ENCODE measurements at places on chromosomes 12 and 14. TPM values are rescaled to one million over a fixed set of nuclear protein-coding genes. Genes with fewer than 3 reads are reported as not detected.
A peak's percentile ranks its signal among the peaks of the same experiment; 100 is the strongest.

DNA sequence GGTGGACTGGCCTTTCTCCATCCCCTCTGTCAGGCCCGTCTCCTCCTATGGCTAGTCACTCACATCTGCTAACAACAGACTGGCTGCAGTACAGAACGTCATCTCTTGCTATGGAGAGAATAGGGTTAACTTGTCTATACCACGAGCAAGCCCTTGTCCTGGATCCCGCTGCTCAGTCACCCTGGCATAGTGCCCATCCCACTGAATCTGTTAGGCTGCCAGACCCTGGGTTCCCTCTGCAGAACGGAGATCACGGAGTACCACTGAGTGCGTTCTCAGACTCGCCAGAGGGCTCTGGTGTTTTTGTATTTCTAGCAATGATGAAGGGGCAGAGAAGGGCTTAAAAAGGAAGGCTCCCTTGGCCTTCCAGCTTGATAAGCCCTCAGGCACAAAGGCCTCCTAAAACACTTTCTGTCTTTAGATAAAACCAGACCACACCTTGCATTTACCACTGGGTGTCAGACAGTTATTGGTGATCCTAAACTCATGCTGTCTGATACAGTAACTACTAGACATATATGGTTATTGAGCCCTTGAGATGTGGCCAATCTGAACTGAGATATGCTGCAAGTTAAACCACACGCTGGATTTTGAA lies 6.3 kb upstream of the NRIP2 start:
- no peak for DNase-seq

ACTR6 gene
- 13.9 TPM for total RNA-seq

DNA sequence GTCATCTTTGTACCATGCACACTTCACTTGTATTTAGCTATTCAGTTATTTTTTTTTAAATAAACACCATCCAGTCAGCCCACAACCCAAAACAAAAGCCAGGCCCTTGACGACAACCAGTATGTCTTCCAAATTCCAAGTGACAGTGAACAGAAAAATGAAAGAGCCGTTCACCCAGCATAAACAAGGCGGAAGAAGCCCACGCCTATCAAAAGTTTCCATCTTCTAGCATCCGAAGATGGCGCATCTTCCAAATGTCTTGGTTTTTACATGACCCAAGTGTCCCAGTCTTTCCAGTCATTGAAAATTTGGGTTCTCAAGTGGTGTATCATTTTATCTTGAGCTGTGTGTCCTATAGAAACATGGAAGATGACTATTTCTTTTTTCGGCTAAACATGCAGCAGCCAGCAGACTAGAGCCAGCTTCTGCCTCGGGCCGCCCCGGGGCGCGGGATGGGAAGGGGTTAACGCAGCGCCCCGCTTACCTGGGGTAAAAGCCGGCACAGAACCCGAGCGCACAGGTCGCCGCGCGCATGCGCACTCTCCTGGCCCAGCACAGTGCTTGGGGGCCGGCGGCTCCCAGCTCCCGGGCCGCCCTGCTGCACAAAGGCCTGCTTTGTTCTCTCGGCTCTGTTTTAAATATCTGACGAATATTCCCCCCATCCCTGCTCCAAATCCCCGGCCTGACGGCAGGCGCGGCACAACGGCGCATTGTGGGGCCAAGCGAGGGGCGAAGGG lies 164.8 kb downstream of the ZFP36L1 start:
- peak; percentile 49 for DNase-seq

GRCh38 chr12:10082117-10082874 lies 16.5 kb downstream of the CLEC1A start:
- DNase-seq, result no peak

TARBP2 gene
- 65.7 TPM for total RNA-seq

DNA sequence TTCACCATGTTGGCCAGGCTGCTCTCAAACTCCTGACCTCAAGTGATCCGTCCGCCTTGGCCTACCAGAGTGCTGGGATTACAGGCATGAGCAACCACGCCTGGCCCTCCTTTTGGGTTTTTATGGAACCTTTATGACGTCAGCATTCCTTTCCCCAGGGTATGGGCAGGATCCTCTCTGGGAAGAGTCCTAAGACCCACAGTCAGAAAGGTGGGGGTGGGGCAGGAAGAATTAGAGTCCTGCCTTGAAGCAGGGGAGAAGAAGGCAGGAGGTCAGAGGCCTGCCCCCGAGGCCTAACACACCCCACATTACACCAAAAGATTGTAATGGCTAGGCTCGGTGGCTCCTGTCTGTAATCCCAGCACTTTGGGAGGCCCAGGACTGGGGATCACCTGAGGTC lies 30.8 kb upstream of the CDK17 start:
- no peak for DNase-seq

GRCh38 chr14:92366237-92366636 lies 43.3 kb downstream of the SLC24A4 start:
- DNase-seq, result no peak

ADAM21 gene
- not detected for total RNA-seq

IRAK3 gene
- not detected for total RNA-seq

GRCh38 chr12:109182041-109182839 lies 65.9 kb downstream of the ACACB start:
- DNase-seq, result no peak

DPPA3 gene
- not detected for total RNA-seq

MYO1H gene
- not detected for total RNA-seq

- DNase-seq, result no peak
Measured at GRCh38 chr12:93892423-93893268, 215.5 kb downstream of the CRADD start.

GRCh38 chr14:104697317-104697703 lies 7.9 kb downstream of the INF2 start:
- DNase-seq, result no peak

KRT6B gene
- not detected for total RNA-seq

DNA sequence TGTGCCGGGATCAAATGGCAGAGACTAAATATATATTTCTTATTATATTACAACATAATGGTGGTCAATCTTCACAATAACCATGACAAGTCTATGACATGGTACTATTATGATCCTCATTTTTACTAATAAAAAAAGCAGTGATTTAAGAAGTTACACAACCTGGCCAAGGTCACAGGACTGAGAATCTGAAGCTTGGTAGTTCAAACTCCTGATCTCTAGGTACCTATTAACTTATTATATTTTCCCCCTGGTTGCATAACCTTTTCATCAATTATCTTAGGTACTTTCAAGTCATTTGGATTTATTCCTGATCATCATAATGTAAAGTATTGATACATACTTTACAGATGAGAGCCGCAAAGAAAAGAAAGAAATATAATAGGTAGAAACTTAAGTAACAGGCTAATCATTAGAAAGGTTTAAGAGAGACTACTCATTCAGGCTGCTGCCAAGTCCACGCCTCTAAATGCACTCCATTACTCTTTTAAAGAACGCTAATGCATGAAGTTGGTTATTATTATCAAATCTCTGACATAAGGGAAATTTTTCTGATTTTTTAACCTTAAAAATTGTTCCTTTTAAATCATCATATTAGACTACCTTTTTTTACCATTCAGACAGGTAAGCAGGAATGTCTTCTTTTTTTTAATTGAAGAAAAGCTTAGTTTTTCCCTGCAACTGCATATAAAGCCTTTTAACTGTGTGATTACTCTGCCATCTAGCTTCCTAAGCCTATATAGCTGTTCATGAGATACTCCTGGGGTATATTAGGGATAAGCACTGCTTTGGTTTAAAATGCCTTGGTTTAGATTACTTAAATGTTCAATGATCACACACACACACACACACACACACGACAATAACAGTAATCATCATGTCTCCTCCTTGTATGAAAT lies 35.6 kb downstream of the RPS29 start:
- DNase-seq, result peak; percentile 63

- DNase-seq, result no peak
Measured at GRCh38 chr12:27572486-27573255, 48.7 kb downstream of the PPFIBP1 start.

CCDC184 gene
- total RNA-seq, result 1.2 TPM

PSMA6 gene
- 327 TPM for total RNA-seq

DNA sequence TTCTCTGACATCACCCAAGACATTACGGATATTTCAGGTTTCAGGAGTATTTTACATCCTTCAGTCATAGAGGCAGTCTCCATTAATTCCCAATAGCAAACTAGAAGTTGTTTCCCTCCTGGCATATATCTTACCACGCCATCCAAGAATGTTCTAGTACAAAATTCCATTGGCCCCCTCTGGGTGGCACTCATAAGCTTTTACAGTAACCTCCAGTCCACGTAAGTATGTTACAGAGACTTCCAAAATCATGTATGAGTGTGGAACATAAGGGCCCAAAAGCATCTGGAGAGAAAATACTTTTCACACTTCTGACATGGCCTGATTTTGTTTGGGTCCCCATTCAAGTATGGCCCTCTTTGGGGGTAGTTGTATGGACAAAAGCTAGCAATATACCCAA lies 58.1 kb upstream of the DHRS4 start:
- DNase-seq, result peak; percentile 55

- DNase-seq, result no peak
Measured at GRCh38 chr12:10165421-10165820, 6.5 kb downstream of the OLR1 start.

DNA sequence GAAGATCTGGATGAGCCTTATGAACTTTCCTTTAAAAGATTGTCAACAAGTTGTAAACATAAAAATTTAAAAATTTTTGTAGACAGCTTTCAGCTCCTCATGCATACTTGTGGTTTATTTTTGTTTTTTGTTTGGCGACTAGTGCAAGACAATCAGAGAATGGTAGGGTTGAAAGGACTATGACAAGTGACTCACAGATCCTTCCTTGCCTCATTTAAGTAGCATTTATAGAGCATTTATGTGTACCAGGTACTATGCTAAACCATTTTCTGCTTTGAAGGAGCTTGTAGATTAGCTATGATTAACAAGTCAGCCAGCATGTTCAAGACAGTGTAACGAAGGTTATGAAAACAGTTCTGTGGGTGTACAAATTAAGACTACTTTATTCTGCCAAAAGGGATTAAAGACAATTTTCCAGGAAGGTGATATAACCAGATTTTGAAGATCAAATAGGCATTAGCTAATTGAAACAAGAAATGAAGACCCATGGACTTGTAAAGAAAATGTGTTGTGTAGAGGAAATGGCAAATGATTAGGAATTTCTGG lies 122.0 kb downstream of the PCNX1 start:
- DNase-seq, result no peak

ART4 gene
- not detected for total RNA-seq

- DNase-seq, result no peak
Measured at GRCh38 chr12:4024701-4025100, 151.5 kb upstream of the PARP11 start.

- DNase-seq, result no peak
Measured at GRCh38 chr14:69610874-69611171, 573 bp upstream of the SUSD6 start.

ASIC1 gene
- total RNA-seq, result 17.9 TPM

SOX5 gene
- 15.2 TPM for total RNA-seq

GRCh38 chr12:41479426-41479825 lies 291.3 kb downstream of the PDZRN4 start:
- no peak for DNase-seq

TSPAN8 gene
- not detected for total RNA-seq

ADAMTS20 gene
- not detected for total RNA-seq

KRT4 gene
- total RNA-seq, result not detected

DNA sequence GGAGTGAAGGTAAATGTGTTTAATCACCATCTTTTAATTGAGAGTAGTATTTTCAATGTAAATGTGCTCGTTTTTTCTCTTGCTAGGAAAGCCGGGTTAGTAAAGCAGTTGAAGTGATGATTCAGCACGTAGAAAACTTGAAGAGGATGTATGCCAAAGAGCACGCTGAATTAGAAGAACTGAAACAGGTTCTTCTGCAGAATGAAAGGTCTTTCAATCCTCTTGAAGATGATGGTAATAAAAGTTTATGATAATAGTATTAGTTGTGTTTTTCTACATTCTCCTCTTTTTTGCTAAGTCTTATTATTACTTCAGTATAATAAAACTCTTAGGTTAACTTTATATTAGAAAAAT lies 93.9 kb downstream of the DNAI7 start:
- DNase-seq, result no peak

GRCh38 chr12:105574056-105574715 lies 243.7 kb downstream of the C12orf75 start:
- DNase-seq, result no peak

- DNase-seq, result no peak
Measured at GRCh38 chr14:68759017-68759560, 33.8 kb downstream of the ZFP36L1 start.

PPFIA2 gene
- total RNA-seq, result not detected

GRCh38 chr14:78857974-78858373 lies 687.8 kb downstream of the NRXN3 start:
- no peak for DNase-seq

- DNase-seq, result no peak
Measured at GRCh38 chr14:103882503-103883262, 35.3 kb upstream of the PPP1R13B start.

KRT6C gene
- not detected for total RNA-seq

GRCh38 chr12:7155471-7156034 lies 25.4 kb downstream of the CLSTN3 start:
- DNase-seq, result no peak

- no peak for DNase-seq
Measured at GRCh38 chr14:55571125-55571889, 8.7 kb upstream of the KTN1 start.

DNA sequence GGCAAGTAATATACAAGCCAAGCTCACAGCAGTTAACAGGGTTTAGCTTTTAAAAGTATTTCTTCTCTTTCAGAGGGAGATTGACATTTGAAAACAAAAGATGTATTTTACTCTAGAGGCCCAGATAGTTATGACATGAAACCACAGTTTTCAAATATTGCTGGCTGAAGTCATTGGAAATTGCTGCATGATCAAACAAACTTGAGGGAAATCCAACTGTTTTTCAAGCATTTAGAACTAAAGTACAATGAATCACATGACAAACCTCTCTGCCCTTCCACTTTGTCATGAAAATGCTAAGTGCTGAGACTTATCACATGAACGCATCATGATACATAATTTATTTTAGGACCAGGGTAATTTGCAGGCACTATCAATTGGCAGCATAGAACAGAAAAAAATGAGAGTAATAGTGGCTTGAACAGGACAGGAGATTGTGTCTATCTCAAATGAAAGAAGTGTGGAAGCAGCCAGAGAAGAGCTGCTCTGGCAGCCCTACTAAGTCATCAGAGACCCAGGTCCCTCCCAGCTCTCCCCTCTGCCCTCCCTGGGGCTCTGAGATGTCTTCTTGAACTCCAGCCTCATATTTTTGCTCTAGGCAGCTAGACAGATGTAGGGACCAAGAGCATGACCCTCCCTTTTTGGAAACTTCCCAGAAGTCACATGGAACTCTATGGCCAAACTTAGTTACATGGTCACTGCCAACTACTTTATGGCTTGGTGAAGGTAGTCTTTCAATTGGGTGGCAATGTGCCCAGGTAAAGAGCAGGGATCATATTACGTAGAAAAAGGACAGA lies 90.1 kb upstream of the PELI2 start:
- DNase-seq, result no peak

MNAT1 gene
- 166 TPM for total RNA-seq

DNA sequence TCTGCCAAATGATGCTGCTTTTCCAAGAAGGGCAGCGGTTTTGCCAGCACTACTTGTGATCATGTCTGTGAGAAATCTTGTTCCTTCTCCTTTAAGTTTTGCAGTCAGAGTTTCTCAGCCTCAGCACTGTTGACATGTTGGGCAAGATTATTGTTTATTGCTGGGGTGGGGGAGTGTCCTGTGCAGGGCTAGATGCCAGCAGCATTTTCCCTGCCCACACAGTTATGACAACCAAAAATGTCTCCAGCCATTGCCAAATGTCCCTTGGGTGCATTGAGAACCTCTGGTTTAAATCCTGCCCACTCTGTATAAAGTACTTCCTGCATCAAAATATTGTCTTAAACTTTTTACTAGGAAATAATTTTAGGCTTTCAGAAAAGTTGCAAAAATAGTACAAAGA lies 20.0 kb downstream of the TMEM132C start:
- no peak for DNase-seq

All from Karpas-422 (cell line).